ENCODE measurements at places on chromosomes 13 and 19.

DNA sequence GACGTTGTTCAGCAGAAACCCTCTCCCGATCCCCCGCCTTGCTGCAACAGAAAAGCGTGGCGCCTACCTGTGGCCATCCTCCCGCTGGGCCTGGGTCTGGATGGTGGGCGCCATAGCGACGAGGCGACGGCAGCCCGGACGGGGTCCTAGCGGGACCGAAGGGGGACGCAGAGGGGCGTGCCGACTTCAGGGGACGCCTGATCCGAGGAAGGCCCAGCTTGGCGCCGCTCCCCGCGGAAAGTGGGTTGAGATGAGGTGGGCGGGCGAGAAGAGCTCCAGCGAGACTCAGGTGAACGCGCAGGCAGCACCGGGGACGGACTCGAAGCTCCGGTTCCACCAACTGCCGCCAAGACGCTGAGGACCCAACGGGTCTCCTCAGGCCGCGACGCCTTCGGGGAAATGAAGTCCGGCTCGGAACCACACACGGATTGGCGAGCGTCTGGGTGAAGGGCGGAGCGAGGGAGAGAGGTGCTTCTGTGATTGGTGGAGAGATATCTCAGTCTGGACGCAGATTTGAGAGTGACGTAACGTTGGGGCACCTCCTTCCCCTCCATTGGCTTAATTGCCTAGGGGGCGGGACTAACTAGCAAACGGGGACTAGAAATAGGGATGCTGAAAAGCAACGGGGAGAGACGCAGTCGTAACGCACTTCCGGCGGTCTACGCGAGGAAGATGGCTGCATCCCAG lies at the start of the genes MED29 and PAF1:
Gene MED29, plus strand, starts transcription at position 628 of the 687 bp plus-strand sequence. Its CDS starts 45 bp downstream, at position 673.
Gene PAF1, minus strand, starts transcription at position 356 of the 687 bp plus-strand sequence. Its CDS starts 242 bp downstream, at position 114.
- DNase-seq = peak; percentile 99

DNA sequence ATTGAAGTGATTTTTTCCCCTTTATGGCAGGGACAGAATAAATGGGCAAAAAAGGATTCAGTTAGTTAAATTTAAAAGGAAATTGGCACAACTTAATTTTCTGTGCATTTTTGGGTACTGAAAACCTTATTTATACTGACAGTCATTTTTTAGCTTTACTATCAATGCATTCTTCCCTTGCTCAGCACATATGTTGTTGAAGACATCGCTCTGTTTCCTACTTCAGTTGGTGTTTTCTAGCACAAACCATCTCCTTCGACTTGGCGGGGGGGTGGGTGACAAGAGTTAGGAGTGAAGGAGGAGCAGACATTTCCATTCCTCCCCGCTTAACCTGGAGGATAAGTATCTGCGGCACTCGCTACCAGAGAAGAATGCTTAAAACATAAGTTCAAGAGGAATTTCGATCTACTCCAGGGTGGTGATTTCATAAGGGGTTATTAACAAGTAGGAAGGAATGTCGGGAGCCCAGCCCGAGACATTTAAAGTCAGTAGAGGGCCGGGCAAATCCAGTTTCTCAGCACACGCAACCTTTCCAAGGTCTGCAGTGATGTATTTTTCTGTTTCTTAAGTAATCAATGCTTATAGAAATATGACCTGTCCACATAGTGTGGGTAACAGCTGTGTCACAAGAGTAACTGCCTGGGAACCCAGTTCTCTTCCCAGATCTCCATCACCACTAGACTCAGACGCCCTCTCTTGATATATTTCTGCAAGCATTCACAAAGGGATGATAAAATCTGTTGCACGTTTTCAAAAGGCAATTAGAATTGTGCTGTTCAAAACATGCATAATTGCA lies 525.8 kb downstream of the MYO16 start:
- no peak for DNase-seq

DNA sequence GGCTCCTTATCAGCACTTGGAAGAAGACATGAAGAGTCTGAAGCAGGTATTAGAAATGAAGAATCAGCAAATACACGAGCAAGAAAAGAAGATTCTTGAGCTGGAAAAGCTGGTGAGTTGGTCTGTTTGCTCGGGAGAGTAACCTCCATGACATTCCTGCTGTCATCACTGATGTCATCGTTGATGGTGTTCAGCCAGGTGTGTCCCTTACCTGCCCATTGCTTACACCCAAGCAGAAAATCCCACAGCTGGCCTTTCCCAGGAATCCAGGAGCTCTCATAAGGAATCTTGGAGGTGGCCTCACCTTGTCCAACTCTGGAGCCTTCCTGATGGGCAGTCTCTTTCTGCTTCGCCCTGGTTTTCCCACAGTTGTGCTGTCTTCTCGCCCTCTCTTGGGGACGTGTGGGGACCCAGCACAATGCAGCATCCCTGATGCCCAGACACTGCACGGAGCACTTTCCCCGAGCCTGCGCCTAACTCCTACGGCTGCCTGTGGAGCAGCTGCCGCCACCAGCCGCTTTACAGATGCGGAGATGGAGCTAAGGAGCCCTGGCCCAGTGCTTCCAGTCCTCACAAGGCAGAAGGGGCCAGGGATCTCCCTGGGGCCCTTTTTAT lies 97.0 kb downstream of the SLC7A1 start:
- no peak for DNase-seq

- no peak for DNase-seq
These were observed 1207.8 kb downstream of the EFNB2 start for GRCh38 chr13:105327581-105328126.

DNA sequence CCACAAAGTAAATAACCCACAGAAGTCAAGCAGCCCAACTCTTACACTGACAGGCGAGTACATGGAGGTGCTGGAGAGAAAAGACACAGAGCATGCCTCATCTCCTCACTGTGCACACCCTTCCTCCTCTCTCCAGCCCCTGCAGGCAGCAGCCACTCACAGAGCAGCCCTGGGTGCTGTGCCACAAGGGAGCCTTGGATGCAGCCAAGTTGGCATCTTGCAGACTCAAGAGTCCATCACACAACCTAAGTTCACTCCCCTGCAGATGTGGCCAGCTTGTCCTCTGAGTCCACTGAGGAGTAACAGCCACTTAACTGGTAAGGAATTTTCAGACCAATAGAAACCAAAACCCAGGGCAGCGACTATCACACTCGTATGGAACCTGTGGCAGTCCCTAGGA lies 47.4 kb downstream of the BRD4 start:
- no peak for DNase-seq

DNA sequence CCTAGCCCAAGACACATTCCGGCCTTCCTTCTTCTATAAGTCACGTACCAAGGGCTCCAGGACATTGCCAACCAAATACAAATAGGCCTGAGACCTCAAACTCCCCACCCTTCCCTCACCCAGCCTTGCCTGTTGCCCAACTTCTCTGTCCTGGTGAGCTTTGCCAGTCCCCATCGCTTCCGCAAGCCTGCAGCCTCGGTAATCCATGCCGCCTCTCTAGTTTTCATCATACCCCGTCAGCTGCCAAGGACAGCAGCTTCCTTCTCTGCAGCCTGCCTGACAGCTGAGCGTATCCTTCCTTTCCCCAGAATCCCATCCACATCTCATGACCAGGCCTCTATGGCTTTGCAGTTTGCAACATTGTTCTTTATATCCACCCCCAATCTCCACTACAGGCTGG lies 36.6 kb upstream of the POMP start:
- no peak for DNase-seq

DNA sequence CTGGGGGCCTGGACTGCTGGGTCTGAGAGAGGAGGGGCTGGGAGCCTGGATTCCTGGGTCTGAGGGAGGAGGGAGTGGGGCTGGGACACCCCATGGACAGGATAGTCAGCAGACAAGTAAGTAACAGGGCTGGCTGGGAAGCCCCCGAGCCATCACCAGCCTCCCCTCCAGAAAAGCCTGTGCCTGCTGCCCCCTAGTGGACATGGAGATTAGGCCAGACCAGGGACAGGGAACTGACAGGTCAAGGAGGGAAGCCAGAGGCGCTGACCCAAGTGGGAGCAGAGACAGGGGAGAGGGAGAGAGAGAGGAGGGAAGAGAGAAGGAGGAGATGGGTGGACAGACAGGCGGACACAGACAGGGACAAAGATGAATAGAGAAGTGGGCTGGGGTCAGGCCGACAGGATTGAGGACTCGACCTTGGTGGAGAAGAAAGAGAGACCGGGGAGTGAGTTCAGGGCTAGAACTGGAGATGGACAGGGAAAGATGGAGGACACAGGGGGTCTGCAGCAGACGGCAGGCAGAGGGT lies 6.7 kb upstream of the ERFL start:
- peak; percentile 83 for DNase-seq

GRCh38 chr19:42132030-42132628 lies at the start of gene POU2F2:
POU2F2 (minus strand) TSS chr19:42132446; CDS start chr19:42132411, 35 bp downstream.
- no peak for DNase-seq

DNA sequence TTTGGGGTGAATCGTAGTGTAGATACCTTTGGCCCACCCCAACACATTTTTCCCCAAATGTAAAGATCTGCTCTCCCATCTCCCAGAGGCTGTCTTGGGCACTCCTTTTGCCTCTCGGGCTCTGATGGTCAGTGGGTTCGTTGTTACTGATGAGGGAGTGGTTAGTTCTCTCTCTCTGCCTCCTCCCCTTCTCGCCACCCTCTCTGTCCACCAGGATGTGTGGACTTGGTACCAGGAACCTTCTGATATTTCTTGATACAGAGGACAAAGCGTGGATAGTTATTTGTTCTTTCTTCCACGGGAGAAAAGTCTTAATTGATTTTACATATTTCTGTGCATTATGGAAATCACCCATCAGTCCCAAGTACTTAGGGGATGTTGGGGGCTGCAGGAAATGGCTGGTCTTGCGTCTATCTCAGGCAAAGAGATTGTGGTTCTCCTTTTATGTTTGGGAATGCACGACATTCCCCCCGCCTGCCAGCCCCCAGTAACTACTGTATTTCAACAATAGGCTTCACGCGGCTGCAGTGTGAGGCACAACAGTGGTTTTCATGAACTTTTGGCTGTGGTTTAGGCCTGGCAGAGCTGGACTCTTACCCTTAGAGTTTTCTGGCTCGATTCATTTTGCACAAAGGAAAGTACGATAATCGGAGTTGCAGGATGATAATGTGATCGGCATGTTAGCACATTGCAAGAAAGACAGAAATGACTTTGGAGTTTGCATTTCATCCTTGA lies 79.0 kb upstream of the ZNF536 start:
- DNase-seq = no peak

DNA sequence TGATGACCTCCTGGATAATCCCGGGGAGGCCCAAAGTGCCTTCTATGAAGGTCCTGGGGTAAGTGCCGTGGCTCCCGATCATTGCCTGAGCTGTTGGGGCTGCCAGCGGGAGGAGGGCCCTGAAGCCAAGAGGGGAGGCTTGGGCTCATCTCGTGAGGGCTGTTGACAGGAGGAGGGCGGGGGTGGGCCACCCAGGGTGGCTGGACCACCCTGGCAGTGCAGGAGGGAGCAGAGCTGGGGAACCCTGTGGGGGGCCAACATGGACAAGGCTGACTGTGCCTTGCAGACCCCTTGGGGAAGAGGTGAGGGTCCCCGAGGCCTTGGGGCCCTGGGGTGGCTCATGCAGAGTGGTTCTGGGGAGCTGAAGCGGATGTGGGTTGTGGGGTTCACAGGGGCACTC lies 37.4 kb upstream of the EHD2 start:
- DNase-seq = no peak

GRCh38 chr13:45296259-45296658 lies 44.7 kb downstream of the TPT1 start:
- no peak for DNase-seq

- DNase-seq = no peak
These were observed 2.2 kb downstream of the FCER2 start for GRCh38 chr19:7699417-7700401.

- no peak for DNase-seq
These were observed 102.2 kb upstream of the PEG3 start for GRCh38 chr19:56942756-56943155.

DNA sequence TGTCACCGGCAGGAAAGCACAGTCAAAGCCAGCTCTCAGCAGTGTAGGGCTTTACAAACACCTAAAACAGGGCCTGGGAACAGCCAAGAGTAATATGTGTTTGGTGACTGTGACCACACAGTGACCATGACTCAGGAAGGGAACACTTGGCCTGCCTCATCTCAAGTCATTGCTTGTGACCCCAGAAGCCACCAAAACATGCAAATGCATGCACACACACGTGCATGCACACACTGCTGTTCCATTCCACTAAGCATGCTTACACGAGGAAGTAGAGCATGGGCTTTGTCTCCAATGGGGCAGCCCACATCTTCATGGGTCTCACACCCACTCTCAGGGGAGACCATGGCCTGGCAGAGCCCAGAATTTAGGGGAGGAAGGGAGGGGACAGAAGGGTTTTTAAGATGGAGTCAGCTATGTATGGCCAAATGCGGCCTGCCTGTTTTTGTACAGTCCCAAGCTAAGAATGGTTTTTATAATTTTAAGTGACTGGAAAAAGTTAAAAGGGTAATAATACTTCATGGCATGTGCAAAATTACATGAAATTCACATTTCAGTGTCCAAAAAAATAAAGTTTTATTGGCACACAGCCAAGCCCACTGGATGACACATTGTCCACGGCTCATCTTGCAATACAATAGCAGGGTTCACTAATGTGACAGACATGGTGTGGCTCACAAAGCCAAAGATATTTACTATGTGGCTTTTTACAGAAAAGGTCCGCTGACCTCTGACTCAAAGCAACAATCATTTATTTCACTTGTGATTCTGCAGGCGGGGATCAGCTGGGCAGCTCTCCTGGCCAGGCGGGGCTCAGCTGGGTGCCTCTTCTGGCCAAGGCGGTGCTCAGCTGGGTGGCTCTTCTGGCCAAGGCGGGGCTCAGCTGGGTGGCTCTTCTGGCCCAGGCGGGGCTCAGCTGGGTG lies 17.3 kb downstream of the ZFR2 start:
- DNase-seq = no peak

DNA sequence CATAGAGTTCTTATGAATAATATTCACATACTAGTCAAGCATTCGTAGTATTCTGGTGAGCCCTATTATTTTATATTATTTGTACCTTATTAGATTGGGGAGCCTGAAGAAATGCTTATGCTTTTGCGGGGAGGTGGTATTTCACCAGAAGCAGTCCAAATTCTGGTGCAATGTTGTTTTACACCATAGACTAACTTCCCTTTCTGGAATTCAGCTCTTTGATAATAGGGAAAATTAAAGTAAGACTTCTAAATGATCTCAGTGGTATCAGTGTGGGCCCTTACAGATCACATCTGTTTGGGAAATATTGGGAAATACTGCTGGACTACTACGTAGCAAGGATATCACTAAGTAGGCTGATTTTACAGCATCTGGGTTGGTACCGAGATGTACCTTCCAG lies 34.2 kb downstream of the KCTD12 start:
- DNase-seq = no peak

DNA sequence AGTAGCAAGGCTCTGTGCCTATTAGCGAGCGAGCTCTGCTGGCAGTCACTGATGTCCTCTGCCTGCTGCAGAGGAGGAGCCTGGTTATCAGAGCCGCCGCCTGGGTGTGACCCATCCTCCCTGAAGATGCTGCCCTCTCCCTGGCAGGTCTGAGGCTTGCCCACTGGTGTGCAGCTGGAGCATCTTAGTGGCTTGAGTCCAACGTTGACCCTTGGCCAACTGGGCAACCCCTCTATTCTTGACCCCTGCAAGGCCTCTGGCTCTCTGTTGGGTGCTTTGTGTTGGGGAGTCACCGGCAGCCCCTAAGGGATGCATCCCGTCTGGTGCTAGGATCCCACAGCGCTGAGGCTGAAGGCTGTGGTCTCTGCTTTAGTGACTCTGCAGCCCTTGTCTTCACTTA lies 277.9 kb upstream of the SOX1 start:
- DNase-seq = no peak

All from hepatic stellate cell (primary cell).